Right ventricle myocardium inferior (tissue), 1 donor: ENCODE measurements at places on chromosomes 16 and 17. TPM values are rescaled to one million over a fixed set of nuclear protein-coding genes. Genes with fewer than 3 reads are reported as not detected.

DNA sequence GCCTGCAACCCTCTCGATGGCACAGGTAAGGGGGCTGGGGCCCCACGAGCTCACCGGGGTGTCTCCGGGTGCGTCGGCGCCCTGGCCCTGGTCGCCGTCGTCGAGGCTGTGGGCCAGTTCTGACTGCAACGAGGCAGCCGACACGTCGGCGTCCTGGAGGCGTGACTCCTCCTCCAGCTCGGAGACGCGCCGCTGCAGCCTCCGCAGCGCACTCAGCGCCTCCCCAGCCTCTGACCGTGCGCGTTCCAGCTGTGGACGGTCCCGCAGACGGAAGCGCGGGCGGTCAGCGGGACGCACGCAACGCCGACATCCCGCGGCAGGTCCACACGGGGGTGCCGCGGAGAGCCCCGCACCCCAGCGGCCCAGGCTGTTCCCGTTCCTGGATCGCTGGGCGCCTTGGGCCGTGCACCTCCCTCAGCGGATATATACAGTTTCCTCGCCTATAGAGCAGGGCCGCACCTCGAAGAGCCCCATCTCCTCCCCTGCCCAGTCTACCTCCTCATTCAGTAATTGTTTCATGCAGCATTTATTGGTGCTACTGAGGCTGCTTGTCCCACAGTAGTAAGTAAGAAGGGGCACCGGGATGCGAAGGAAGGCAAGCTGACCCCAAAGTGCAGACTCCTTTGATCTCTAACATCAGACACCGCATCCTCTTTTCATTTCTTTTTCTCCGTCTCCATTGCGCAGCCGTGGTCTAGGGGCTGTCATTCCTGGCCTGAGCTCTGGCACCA, 5.8 kb downstream of the THOC6 start:
- no peak for DNase-seq

Gene FNDC8
- total RNA-seq, result not detected

GRCh38 chr17:64687961-64688360, 25.9 kb upstream of the SMURF2 start:
- DNase-seq, result no peak

Gene MPV17L
- total RNA-seq, result 5.2 TPM

Gene KRT36
- total RNA-seq, result not detected

DNA sequence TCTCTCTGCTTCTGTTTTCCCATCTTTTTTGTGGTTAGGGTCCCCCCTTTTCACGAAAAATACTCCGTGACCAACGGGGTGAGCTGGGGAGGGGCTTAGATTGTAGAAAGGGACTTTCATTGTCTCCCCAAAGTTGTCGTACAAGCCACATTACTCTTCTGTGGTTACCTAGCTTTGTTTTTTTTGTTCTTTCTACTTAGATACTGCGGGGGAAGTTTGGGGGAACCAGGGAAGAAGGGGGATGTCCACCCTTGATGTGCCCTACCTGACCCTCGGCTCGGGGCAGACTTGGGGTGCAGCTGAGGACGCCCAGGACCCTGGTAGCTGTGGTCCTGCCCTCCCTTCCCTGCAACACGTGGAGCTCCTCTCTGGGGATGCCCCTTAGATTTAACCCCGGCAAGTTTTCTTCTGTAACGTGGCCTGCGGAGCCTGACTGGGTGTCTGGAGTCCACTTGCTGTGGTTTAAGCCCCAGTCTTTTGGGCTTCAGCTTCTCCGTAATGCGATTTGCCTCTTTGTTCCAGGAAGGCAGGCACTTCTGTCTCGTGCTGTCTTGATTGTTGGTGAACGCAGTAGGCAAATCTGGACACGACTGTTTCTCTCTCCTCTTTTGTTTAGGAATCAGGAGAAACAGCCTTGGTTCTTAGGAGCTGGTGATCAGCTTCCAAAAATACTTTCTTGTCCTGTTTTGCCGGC, 892 bp downstream of the ABCC1 start:
- no peak for DNase-seq

GRCh38 chr17:37770631-37771518, 26.0 kb upstream of the HNF1B start:
- DNase-seq, result no peak

GRCh38 chr17:1212946-1213345, 33.2 kb upstream of the ABR start:
- DNase-seq, result no peak

Gene FLYWCH1
- 34.5 TPM for total RNA-seq

Gene AHSP
- total RNA-seq, result not detected

- DNase-seq, result no peak
Measured at GRCh38 chr16:6645768-6646568, 686.7 kb upstream of the RBFOX1 start.

Gene KRT9
- total RNA-seq, result not detected
